ENCODE measurements at places on chromosomes 1 and 21. TPM values are rescaled to one million over a fixed set of nuclear protein-coding genes. Genes with fewer than 3 reads are reported as not detected.

Gene PCAT6
- total RNA-seq: not detected

Gene INSRR
- under 0.01 TPM for total RNA-seq

Gene LCE1C
- total RNA-seq: not detected

Gene LMX1A
- not detected for total RNA-seq

Gene OLIG1
- not detected for total RNA-seq

Gene FAM163A
- total RNA-seq: not detected

Data from uterine smooth muscle cell (primary cell).